ENCODE measurements at places on chromosomes 13 and 19.

GRCh38 chr13:97967948-97968347, 14.5 kb downstream of the IPO5 start:
- DNase-seq: no peak

- peak; percentile 42 for DNase-seq
Observed at GRCh38 chr13:111904701-111905608, 162.0 kb upstream of the SOX1 start.

- DNase-seq: no peak
Observed at GRCh38 chr13:28568286-28568685, 73.4 kb upstream of the FLT1 start.

DNA sequence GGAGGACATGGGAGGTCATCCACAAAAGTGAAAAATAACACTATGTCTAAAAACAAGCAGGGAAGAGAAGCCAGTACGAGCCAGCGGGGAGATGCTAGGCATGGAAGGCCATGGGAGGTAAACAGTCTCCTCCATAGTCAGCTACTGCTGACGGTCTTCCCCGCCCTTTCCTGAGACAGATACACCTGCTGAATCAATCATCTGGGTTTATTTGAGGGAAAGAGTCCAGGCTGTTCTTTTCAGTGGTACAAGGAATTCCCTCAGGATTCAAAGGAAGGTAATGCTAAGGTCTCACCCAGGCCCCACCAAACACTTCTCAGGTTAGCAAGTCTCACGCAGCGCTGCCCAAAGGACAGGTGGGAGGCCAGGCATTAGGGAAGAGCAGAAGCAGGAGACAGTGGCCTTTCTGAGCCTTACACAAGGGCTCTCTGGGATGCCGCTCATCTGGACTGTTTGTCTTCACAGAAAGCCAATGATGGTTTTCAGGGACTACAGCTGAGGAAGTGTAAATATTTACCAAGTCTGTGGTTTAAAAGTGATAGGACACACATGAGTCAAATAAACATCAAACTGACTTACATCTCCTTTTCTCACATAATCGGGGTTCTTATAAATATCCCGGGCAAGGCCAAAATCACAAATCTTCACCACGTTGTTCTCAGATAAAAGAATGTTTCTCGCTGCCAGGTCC, 173.9 kb downstream of the FLT1 start:
- peak; percentile 25 for DNase-seq

DNA sequence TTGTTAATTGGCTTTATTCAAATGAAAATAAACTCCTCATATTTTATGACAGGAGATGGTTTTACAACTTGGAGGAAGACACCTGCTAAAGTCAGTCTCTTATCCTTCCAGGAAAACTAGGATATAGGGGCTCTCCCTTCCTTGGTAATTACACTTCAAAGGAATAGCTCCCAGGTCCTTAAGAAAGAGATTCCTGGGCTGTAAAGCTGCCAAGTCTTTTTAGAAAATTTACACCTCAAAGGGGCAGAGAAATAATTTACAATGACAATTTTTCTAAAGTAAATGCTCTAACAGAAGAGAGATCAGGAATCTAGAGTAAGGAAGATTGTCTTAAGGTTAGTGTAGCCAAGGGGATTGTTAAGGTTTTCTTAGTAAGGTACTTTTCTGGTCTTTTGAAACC, 1359.0 kb downstream of the OLFM4 start:
- no peak for DNase-seq

Data from islet precursor cell (in vitro differentiated cells).